ENCODE measurements at places on chromosomes 6 and 20.

- no peak for DNase-seq
These were observed 15.9 kb downstream of the PRDM1 start for GRCh38 chr6:106102034-106102433.

- no peak for DNase-seq
These were observed 630.6 kb downstream of the QKI start for GRCh38 chr6:164045082-164045481.

DNA sequence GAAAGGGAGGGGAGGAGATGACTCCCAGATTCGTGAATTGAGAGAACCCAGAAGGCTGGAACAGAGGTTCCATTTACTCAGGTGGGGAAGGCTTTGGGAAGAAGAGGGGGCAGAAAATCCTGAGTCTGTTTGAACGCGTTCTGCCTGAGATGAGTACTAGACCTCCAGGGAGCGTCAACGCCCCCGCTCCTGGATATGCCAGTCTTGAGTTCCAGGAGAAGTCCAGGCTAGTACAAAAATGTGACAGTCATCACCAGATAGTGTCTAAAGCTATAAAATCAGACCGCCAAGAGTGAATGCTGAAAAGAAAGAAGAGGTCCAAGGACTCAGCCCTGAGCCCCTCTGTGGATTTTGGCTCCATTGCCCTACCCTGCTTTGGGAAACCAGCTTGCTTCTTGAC, 8.6 kb downstream of the AHCY start:
- no peak for DNase-seq

DNA sequence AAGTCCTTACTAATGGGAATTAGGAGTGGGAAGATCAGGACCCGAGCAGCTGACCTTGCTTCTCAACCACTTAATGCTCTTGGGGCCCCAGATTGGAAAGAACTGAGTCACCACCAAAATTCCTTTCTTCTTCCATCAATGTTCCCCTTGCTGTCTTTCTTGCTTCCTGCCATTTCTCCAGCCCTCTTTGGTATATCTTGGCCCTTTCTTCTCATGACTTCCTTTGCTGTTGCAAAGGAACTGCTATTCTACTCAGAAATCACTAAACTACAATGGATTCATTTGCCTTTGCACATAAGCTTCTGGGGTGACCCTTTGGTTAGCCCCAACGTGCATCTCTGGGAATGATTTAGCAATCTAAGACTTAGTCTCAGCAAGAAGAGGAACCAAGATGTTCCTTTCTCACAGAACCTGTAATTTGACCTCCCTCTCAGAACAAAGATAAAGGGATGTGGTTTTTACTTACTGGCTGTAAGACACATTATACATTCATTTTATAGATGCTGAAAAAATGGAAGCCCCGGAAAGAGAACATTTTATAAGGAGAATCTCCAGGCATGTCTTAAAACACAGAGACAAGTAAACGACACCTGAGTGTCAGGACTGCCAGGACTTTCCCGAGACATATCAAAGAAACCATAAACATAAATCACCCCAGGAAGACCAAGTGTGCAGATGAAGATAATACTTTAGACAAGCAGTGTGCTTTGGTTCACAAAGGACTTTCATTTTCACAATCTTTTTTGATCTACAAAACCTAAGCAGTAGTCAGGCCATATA, 99.0 kb upstream of the TNFAIP3 start:
- DNase-seq, result no peak

- no peak for DNase-seq
These were observed 24.2 kb downstream of the POFUT1 start for GRCh38 chr20:32231847-32232246.

DNA sequence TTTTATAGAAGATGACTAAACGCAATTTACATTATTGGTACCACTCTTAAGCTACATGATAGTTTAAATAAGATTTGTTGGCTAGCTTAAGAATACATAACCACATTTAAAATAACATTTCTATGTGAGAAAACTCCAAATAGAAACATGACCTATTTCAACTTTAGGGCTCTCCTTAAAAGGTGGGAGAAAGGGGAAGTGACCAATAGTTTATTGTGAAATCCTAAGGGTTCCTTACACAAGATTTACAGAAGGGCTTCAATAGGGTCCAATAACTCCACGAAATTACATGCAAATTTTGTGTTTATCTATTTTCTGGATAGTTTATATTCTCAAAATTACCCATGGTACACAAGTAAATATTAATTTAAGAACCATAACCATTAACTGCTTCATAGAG, 91.6 kb upstream of the DST start:
- no peak for DNase-seq

GRCh38 chr20:22320245-22320915, 264.0 kb downstream of the FOXA2 start:
- DNase-seq, result no peak

DNA sequence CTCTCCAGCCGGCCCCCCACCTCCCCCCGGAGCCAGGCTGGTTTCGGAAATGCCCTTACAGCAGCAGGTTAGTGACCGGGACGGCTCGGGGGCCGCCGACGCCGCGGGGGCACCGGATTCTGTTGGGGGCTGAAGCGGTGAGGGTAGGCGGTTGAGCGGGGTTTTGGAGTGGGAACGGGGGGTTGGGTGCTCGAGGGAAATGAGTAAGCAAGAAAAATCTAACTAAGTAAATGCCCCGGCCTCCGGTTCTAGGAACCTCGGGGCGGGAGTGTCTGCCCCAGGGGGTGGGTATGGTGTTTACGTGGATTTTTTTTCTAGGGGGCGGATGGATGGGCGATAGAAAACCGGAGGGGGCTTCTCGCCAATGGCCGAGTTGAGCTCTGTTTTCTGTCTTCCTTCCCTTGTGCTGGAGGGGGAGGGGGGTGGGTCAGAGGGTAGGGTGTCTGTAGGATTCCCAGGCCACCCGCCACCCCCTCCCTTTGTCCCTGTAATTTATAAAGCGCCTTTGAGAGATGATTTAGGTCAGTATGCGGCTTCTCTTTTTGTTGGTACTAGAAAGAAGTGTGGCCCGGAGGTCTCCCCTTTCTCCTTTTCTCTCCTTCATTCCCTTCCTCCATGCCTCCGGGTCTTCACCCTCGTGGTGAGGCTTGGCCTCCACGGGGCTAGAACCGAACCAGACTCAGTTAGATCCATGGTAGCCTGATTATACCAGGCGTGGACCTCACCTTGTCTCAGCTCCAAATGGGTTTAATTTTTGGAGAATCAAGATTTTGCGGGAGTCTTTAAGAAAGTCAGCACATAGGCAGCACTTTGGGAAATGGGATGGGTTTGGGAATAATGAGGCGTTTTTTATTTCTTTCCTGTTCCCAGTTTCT, 2.3 kb downstream of the E2F3 start:
- peak; percentile 86 for DNase-seq

DNA sequence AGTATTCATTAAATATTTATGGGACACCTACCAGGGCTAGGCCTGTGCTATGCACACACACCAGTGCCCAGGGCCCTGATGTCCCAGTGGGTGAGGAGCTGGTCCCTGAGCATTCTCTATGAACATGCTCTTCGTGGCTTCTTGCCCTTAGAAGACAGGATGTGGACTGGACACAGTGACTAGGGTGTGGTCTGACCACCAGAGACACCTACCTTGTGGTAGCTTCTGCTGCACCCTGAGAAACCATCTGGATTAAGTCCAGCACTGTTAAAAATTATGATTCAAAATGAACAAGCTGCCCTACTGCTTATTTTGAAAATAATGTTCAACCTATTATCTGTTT, 112.9 kb upstream of the RPS6KA2 start:
- no peak for DNase-seq

DNA sequence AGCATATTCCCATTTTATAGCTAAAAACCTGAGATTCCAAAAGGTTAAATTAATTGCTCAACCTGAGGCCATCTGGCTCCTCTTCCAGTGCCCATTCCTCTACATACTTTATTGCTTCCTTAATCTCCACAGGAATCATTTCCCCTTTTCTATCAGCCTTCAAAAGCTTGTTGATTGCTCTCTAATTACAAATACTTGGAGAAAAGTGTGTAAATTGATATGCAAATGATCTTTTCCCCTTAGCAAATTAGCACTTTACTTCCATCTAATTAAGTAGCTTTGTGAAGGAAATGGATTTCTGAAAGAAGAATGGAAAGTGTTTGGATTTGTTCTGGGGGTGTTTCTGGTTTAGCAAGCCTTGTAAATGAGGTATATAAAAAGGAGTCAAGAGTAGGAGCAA, 323.3 kb downstream of the GRIK2 start:
- DNase-seq, result no peak

DNA sequence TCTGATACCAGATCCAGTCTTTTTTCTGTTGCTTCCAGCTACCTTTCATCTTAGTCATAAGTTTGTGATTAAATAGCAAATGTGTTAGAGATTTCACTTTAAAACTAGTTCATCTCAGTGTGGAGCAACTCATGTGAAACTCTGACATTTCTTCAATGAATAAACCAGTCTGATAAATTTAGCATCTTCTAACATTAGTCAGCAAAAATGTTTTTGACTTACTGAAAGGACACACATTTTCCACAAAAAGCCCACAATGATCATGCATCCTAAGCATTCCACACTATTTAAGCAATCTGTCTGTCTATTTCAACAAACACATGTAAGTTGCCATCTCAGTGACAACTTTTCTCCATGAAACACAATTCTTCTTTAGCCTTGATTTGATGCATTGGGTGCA, 222.2 kb upstream of the SLC35B3 start:
- DNase-seq, result no peak

DNA sequence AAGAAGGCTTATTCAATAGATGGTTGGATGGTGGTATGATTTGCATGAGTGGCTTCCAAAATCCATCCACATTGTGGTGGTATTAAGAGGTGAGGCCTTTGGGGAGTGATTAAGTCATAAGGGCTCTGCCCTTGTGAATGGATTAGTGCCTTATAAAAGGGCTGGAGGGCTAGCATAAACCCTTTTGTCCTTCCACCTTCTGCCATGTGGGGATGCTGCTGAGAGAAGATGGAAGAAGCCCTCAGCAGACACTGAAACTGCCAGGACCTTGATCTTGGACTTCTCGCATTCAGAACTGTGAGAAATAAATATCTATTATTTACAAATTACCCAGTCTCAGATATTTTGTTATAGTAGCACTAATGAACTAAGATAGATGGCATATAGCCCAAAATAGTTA, 27.8 kb upstream of the SRPK1 start:
- DNase-seq, result no peak

- DNase-seq, result no peak
These were observed 44.1 kb downstream of the CTNNBL1 start for GRCh38 chr20:37737826-37738420.

DNA sequence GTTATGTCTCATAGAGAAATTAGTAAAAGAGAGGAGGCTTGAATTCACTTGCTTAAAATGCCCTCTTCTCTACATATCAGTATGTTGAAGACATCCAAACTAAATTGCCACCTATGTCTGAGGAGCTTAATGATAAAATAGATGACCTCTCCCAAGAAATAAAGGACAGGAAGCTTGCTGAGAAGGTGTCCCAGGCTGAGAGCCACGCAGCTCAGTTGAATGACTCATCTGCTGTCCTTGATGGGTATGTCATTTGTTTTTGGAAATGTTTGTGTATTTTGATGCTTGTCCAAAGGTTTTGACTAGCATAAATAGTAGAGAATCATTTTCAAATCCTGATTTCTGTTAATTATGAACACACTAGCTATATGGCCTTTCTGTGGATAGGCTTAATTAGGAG, 307.7 kb downstream of the ARHGAP18 start:
- DNase-seq, result no peak

Measured in stimulated activated CD8-positive, alpha-beta memory T cell treated with anti-CD3 and anti-CD28 coated beads, Interleukin-7, amount 100 ng/mL, for 4 hours (primary cell).